CD4-positive, alpha-beta T cell treated with Interleukin-4 for 4 hours (primary cell): ENCODE measurements at places on chromosomes 7 and 10.

- no peak for DNase-seq
These were observed 28.2 kb downstream of the MINDY4 start for GRCh38 chr7:30799206-30799975.

GRCh38 chr7:39651265-39651664 lies 27.9 kb downstream of the RALA start:
- no peak for DNase-seq

DNA sequence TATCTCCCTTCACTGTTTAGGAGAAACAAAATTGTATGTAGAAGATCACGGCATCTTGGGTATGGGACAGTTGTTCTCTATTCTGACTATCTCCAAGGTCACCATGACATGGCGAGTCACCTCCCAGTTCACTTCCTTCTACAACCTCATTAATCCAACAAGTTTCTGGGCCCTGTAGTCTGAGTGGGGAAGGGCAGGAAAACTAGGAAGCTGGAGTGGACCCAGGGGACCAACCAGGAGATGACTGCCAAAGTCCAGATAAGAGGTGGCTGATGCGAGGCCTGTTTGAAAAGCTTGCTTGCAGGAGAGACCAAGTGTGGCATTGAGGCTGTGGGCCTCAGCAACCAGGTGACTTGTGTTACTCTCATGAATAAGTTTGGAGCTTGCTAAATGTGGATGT lies 584.9 kb downstream of the TNS3 start:
- no peak for DNase-seq

GRCh38 chr7:26700386-26700785 lies 164.0 kb downstream of the SKAP2 start:
- DNase-seq: no peak

DNA sequence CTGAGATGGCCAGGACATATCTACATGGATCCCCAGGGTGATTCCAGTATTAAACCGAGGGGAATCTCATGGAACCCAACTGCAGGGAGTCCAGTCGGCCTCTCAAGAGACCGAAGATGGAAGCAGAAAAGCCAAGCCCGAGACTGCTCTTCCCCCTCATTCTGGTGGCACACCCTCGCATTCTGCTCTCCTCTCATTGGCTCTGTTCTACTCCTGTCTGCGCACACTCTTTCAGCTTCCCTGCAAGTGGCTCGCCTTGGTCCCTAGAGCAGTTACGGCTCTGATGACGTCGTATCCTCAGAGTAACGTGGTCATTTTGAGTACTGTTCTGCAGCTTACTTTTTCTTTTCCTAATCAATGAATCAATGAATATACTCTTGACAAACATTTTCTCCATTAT lies 72.6 kb upstream of the RHEB start:
- no peak for DNase-seq

GRCh38 chr10:15482156-15482555 lies 111.1 kb upstream of the FAM171A1 start:
- no peak for DNase-seq

DNA sequence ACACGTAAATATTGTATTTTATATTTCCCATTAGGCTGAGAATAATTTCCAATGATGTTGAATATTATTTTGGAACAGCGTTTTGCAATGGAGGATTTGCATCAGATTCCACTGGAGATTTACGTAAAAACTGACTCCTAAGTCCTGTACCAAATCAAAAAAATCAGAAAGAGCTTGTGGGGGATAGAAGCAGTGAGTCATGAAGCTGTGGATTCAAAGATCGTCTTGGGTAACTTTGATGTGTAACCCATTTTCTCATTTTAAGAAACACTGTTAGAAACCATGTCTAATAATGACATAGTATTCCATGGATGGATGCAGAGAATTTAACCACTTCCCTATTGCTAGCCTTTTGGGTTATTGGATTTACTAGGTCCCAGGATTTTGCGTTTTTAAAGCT lies 158.6 kb downstream of the INHBA start:
- DNase-seq: no peak
